ENCODE measurements at places on chromosomes 2 and 18.

- DNase-seq, result no peak
Observed at GRCh38 chr2:107738266-107738665, 88.4 kb upstream of the RGPD4 start.

- DNase-seq, result no peak
Observed at GRCh38 chr18:55500316-55501086, 87.5 kb downstream of the TCF4 start.

DNA sequence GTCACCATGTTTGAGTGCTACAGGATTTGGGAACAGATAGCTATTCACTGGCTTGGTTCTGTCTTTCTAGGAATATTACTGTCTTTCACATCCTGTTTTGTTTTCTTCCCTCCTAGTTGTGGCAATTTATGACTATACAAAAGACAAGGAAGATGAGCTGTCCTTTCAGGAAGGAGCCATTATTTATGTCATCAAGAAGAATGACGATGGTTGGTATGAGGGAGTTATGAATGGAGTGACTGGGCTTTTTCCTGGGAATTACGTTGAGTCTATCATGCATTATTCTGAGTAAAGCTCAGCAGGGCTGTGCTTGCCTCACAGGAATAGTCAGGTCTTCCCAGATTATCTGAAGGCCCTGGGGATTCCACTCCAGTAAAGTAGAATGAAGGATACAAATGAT lies 98.9 kb downstream of the ABI2 start:
- DNase-seq, result no peak

DNA sequence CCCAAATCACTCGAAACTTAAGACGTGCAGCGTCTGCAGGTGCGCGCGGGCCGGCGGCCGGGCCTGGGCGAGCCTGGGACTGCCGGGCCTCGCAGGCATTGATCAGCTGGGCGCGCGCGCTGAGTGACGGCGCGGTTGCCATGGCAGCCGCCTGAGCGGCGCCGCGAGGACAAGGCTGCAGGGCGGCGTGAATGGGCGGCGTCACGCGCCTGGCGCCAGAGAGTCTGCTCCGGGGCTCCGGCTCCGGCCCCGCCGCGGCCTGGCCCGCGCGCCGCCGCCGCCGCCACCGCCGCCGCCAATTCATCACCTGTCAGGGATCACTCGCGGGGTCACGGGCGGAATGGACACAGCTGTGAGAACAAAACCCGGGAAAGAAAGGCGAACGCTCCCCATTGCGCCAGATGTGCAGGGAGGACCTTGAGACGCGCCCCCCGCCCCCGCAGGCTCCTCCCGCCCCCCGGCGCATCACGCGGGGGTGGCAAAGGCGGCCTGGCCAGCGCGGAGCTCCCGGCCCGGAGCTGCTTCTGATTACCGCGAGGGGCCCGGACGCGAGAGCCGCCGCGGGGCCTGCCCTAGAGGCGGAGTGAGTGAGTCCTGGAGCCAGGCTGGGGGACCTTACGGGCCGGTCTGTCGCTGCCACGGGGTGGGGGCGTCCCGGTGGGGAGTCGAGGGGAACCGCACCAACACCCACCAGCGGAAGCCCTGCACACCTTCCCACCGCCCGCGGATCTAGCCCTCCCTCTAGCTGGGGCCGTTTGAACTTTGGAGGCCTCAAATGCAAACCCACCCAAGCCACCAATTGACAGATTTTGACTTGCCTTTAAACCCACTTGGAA lies 2.9 kb upstream of the ID2 start:
- peak; percentile 52 for DNase-seq

DNA sequence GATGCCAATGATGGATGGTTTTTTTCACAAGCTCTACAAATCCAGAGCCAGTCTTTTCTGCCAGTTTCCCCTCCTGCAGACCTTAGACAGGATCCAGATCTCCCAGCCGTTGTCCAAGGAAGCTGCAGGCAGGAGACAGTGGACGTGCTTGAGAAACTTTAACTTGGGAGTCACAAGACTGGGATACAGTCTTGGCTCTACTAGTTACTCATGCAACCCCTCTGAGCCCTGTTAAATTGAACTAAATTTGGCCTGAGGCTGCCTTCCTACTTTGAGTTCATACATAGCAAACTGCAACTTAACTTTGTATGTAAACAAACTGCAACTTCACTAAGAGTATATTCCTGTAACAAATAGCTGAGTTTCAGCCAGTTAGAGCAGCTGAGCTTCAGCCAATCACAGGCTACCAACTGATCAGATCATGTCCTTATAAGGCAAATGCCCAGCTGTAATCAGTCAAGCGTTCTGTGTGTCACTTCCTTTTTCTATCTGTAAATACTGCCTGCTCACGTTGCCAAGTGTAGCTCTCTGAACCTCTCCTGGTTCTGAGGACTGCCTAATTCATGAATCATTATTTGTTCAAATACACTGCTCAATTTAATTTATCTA lies 140.9 kb downstream of the CAPN13 start:
- no peak for DNase-seq

GRCh38 chr2:129717560-129718130 lies 261.8 kb upstream of the RAB6C start:
- no peak for DNase-seq

Data from stimulated activated CD8-positive, alpha-beta memory T cell treated with anti-CD3 and anti-CD28 coated beads, Interleukin-15, amount 100 ng/mL, for 1 hour (primary cell).